ENCODE measurements at places on chromosomes 2 and 18.

DNA sequence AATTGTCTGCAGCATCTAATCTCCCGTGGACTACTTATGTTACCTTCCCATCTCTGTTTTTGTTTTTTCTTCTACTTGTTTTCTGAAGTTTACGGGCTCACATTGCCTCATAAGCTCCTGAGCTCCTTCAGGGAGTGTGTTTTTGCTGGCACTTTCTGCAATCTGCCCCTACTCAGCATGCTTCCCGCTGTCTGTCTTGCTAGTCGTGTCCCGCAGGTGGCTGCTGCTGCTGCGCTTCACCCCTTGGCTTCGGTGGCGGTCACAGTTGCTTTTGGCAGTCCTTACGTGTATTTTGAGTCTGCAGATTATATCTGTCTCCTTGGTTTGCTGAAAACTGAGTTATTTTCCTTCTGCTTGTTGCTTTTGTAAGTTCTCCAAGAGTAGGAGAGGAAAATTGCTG lies 37.3 kb downstream of the FER1L5 start:
- no peak for DNase-seq

GRCh38 chr18:77086656-77087392 lies 45.8 kb downstream of the MBP start:
- DNase-seq: no peak

- no peak for DNase-seq
Measured at GRCh38 chr2:128345436-128346165, 26.9 kb upstream of the HS6ST1 start.

DNA sequence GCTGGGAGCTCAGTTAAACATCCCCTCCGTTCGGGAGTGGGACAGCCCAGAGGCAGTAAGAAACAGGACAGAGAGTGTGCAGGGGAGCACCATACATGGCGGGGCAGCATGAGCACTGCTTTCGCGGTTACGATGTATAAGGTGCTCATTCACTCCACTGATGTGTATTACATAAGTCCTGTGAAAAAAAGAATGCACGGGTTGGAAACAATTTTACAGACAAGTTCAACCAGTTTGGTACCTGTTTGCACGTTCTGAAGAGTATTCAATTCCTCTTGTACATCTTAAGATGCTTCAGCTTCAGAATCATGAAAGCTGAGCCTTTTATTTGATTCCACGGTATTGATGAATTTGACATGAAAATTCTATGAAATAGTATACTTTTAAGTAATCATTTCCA lies 97.8 kb upstream of the NETO1 start:
- no peak for DNase-seq

- no peak for DNase-seq
Measured at GRCh38 chr2:240561325-240561971, 1.3 kb downstream of the DUSP28 start.

Data from activated CD4-positive, CD25-positive, alpha-beta regulatory T cell treated with anti-CD3 and anti-CD28 coated beads, Interleukin-2, amount 50 U/mL, for 16 hours (primary cell).